ENCODE measurements at places on chromosomes 11 and 22. TPM values are rescaled to one million over a fixed set of nuclear protein-coding genes. Genes with fewer than 3 reads are reported as not detected.

The RFPL1 gene
- total RNA-seq = not detected

The NPAS4 gene
- total RNA-seq = not detected

The OR2D2 gene
- not detected for total RNA-seq

The FBLN1 gene
- 25.2 TPM for total RNA-seq

The RCOR2 gene
- total RNA-seq = 2.4 TPM

- peak; percentile 77 for DNase-seq
These were observed 380.7 kb downstream of the MN1 start for GRCh38 chr22:27420817-27421361.

- DNase-seq = no peak
These were observed 16.6 kb downstream of the PLEKHA7 start for GRCh38 chr11:16997624-16998023.

GRCh38 chr22:46033256-46034200, 56.6 kb upstream of the WNT7B start:
- DNase-seq = no peak

GRCh38 chr22:47174671-47175112, 412.2 kb downstream of the TBC1D22A start:
- no peak for DNase-seq

GRCh38 chr11:4522752-4523151, 22.2 kb upstream of the OR52M1 start:
- DNase-seq = no peak

- no peak for DNase-seq
These were observed 35.0 kb downstream of the RASSF10 start for GRCh38 chr11:13043912-13044628.

DNA sequence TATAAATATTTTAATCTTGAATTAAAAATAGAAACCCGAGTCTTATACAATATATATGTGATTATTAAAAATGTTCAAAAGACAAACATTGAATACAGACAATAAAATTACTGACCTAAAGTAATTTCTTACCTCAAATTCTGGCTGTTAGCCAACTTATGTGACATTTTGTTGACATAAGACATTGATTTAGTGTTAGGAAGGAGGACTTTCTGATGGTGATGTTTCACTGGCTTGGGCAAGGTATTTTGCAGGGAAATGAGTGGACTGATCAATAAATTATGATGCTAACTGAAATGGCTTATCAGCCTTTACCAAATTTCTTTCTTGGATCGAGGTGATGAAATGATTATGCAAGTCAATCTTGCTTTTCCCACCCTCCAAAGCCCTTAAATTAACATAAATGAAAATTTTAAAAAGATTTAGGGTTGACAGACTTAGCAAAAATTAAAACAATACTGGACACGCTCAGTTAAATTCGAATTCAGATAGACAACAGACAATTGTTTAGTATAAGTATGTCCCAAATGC, 33.2 kb upstream of the FZD4 start:
- no peak for DNase-seq

GRCh38 chr11:66289548-66290329, 796 bp upstream of the YIF1A start:
- no peak for DNase-seq

GRCh38 chr11:111938687-111939160, 1.6 kb downstream of the DIXDC1 start:
- DNase-seq = peak; percentile 46

DNA sequence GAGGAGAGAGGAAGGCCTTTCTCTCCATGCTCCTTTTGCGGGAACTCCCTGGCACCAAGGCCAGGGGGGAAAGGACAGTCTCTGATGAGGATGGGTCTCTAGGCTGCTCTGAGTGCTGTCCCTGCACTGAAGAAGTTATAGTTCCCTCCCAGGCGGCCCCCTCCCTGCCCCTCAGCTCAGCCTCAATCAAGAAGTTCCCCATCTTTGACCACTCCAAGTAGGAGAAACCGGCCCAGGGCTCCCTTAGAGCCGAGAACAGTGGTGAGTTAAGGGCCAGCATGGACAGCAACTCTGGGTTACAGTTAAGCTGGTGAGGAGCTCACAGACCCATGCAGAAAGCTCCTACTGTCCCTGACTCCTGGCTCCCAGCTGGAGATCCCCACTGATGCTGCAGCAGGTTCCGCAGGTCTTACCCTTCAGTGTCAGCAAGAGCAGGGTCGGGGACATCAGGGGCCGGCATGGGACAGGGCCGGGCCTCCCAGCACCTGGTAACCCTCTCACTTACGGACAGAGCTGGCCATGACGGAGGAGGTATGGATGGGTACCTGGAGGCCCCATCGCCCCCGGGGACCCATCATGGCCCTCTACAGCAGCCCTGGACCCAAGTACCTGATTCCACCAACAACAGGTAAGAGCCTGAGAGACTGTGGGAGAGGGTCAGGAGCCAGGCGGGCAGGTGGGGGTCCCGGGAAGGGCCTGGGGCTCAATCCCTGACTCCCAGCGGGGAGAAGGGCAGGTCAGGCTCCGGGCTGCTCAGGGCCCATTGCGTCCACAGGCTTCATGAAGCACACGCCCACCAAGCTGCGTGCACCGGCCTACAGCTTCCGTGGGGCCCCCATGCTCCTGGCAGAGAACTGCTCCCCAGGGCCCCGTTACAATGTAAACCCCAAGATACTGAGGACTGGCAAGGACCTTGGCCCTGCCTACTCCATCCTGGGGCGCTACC, 4.2 kb downstream of the SCGB1C1 start:
- no peak for DNase-seq

DNA sequence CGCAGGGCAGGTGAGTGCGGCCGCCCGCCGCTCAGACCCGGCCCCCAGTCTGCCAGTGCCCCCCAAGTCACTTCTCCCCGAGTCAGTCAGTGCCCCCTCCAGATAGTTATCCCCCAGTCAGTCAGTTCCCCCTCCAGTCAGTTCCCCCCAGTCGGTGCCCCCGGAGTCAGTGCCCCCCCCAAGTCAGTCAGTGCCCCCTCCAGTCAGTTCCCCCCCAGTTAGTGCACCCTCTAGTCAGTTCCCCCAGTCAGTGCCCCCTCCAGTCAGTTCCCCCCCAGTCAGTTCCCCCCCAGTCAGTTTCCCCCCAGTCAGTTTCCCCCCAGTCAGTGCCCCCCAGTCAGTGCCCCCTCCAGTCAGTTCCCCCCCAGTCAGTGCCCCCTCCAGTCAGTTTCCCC, 411 bp downstream of the PPP6R2 start:
- DNase-seq = no peak

DNA sequence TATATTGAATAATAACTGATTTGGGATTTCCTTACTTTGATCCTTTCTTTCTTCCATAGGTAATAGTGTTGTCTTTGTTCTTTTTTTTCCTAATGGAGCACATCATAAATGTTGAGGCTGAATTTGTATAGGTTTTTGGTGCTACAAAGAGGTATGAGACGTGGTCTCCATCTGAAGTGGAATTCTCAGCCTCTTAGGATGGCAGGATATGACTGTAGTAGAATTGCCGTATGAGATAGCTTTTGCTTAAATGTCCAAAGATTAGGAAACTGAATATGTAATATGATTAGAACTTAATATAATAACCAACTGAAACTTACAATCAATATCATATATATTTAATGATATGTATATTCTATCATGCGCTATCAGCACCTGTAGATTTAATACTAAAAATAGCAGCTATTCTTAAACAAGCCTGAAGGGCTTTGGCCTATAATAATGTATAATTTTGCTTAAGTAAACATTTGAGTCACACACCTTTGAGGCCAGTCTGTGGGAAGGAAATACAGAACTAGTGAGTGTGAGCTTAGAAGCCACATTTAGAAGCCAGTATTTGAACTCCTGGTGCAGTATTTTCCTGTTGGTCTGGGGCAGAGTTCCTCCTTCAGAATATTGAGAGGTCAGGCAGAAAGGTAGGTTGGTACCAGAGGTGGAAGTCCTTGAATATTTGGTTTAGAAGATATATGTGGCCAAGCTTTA, 62.6 kb downstream of the SWAP70 start:
- peak; percentile 89 for DNase-seq

GRCh38 chr11:84671325-84671999, 955.7 kb downstream of the DLG2 start:
- no peak for DNase-seq

DNA sequence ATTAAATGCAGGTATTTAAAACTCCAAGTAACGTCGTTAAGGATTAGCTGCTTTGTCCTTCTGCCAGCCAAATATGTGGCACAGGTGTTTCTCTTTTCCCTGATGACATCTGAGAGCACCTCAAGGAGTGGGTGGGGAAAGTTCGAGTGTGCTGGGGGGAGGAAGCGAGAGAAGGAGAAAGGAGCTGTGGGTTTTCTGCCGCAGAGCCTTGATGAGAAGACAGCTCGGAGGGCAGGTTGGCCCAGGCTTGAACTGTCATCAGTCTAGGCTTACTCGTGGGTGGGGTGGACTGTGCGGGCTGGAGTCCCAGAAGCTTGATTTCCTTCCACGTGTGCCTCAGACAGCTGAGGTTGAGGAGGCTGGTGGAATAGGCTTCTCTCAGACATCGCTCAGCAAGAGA, 15.2 kb upstream of the SORL1-AS1 start:
- peak; percentile 48 for DNase-seq

Measured in bronchial epithelial cell (primary cell).